ENCODE measurements at places on chromosomes 1 and 21. TPM values are rescaled to one million over a fixed set of nuclear protein-coding genes. Genes with fewer than 3 reads are reported as not detected.

DNA sequence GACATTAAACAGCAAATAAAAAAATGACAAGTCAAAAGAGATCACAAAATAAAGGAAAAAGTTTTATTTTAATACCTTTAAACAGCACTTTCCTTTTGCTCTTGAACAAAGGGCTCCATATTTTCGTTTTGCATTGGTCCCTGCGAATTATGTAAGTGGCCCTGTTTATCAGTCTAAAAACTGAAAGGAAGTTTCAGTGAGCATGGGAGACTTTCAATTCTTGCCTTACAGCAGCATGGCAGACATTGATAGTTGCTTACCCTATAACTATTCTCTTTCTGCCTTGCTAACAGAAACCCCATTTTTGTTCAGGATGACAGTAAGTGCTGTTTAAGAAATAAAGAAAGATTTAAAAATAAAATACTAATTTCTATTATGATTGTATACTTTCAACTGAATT is 5.2 kb upstream of the SH3GLB1 start:
- DNase-seq, result no peak

DNA sequence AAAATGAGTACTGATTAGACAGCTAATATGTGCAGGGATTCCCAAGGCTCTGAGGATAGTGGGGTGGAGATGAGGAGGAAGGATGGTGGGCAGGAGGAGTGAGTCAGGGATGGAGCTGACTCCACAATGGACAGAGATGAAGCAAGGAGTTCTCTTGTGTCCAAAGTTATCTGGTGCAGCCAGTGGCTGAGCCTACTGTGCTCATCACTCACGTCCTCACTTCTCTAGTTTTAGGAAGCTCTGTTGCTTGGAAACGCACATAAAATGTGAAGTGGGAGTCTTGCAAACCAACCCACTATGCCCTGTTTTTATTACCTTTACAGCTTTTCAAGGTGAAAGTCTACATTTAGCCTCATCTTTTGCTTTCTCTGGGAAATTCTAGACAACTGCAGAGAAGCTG is 36.5 kb upstream of the SAMD13 start:
- no peak for DNase-seq

- DNase-seq, result no peak
Observed at GRCh38 chr21:42782723-42783242, 96.6 kb downstream of the WDR4 start.

Gene MCOLN3
- 2.5 TPM for total RNA-seq

- no peak for DNase-seq
Observed at GRCh38 chr1:77631751-77632150, 50.7 kb downstream of the ZZZ3 start.

GRCh38 chr1:6954591-6954990 is 169.3 kb downstream of the CAMTA1 start:
- DNase-seq, result no peak

Gene SPRR2A
- not detected for total RNA-seq

Gene A3GALT2
- not detected for total RNA-seq

DNA sequence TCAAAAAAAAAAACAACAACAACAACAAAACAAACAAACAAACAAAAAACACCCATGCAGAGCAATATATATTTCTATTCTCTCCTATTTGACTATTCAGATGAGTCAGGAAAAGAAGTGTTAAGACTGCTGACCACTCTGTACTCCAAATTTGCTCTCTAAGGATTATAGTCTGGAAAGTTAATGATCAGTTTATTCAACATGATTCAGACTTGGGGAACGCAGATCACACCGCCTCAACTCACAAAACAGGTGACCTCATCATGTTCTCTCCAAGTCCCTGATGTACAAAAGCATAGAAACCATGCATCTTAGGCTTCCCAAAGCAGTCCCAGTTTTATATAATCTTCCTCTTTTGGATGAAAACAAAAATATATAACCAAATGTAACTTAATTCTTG is 51.9 kb upstream of the PRRC2C start:
- DNase-seq, result peak; percentile 95
